RPMI7951 (cell line): ENCODE measurements at places on chromosomes 5 and 9.
A peak's percentile ranks its signal among the peaks of the same experiment; 100 is the strongest.

GRCh38 chr5:151070449-151070848 is 10.4 kb downstream of the TNIP1 start:
- DNase-seq: no peak

DNA sequence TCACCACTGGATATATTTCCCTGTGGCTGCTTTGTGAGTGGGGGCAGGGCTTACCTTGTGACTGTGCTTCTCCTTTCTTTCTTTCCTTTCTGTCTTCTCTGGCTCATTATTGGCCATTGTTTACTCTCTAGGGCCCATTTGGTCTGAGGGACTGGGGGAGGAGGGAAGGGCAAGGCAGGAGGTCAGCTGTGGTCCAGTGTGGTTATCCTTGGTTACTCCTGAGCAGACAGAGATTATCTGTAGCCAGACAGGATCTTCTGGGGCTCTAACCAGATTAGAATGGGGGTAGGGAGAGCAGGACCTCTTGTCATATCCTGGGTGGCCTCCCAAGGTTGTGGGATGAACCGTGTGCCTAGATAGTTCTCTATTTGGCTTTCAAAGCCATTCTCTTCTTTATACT is 71.2 kb downstream of the ANKRD55 start:
- DNase-seq: no peak

DNA sequence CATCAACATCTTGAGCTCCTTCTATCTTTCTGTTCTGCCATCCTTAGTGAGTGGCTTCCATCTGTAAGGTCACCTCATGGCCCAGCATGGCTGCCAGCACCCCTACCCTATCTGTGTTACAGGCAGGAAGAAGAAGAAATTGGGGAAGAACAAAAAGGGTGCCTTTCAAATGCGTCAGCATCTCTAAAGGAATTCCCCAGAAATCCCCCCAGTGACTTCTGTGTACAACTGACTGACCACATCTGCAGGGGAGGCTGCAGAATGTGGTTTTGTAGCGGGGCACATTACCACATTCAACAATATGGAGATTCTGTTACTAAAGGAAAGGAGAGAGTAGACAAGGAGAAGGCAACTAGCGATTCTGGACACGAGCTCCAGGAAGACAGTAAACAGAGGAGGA is 40.1 kb downstream of the ALG2 start:
- DNase-seq: peak; percentile 80

DNA sequence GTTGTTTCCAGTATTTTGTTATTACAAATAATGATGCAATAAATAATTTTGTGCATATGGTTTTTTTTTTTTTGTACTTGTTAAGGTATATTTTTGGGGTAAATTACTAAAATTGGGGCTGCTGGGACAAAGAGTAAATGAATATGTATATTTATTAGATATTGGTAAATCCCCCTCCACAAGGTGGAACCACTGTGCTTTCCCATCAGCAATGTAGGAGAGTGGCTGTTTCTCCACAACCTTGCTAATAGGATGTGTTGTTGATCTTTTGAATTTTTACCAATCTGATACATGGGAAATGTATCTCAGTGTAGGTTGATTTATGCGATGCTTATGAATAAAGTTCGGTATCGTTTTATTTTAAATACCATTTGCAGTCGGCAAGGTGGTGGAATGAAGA is 118.1 kb downstream of the TRPM3 start:
- no peak for DNase-seq

DNA sequence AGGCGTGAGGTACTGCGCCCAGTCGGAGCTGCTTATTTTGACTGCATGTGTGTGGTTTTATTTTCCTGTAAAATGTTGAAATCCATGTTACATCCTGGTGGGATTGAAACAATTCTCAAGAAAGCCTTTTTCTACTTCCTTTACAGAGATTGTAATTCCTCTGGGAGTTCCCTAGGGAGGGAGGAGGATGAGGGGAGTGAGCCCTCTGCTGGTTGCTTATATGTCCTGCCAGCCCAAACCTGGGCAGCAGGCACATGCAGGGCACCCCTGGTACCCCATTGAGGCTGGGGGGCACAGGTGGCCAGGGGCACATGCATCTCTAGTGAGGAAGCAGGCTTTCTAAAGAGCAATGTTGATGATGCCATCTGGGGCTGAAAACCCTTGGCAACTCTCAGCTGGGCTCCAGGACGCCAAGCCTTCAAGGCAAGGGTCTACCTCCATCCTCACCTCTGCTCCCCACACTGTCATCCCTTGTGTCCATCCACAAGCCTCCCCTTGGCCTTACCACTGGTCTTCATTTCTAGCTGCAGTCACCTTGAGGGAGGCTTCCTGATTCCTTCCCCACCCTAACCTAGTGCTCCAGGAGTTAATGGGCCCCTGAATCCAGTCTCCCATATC is 84.7 kb upstream of the TNFSF8 start:
- DNase-seq: peak; percentile 63

GRCh38 chr9:82535432-82535998 is 527.4 kb downstream of the RASEF start:
- no peak for DNase-seq

DNA sequence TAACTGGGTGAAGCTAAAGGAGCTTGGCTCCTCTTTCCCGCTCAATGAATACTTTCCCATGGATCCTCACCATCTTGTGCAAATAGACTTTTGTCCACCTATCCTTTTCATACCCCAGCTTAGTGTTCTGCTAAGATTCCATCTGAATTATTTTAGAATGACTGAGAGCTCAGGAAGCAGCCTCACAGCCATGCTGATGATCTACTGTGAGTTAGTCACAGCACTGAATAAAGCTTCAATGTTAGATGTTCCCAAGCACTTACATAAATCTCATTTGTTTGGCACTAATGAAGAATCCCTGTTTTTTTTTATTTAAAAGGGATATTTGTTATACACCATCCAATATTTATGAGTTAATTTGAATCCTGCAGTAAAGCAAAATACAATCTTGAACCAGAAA is 317.6 kb upstream of the TRPC7 start:
- DNase-seq: no peak

DNA sequence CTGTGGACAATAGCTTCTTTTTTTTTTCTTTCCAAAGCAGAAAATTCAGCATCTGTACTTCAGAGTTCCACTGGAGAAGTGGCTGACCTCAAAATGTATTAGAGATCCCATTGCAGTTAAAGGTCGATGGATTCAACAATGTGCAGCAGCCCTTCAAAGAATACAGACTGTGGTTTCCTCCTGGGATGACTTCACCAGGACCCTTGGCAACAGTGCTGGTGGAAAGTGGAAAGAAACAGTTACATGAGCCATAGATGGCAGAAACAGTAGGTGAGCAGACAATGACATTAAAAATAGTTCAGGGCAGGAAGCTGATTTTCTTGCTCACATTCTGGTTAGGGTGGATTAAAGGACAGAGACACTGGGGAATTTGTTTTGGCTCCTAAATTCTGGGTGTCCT is 62.4 kb downstream of the SLC28A3 start:
- peak; percentile 41 for DNase-seq

GRCh38 chr9:21801683-21802417 is 586 bp upstream of the MTAP start:
- DNase-seq: peak; percentile 85

- DNase-seq: peak; percentile 70
These were observed 83.6 kb upstream of the TNFSF8 start for GRCh38 chr9:115013998-115014397.

DNA sequence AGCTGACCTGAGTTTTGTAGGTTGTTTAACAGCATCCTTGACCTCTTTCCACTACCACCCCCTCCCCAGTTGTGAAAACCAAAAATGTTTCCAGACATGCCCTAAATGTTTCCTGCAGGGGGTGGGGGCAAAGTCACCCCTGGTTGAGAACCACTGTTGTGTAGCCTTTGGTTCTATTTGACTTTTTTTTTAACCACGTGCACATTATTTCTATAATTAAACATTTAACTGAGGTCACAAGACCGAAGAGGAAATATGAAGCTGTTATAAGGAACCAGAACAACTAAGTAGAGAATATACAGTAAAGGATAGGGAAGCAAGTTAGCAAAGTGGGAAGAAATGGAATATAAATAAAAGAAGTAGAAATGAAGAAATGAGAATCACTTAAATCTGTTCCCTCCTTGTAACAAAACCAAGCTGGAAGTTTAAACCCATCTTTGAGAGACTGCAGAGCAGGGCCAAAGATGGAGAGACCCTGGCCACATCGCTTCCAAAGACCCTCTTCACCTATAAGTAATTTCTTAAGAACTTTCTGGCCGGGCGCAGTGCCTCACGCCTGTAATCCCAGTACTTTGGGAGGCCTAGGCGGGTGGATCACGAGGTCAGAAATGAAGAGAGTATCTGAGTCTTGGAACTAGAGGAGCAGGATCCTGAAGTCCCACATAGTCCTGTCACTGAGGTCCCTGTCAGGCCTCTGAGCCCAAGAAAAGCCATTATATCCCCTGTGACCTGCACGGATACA is 14.4 kb downstream of the SIT1 start:
- no peak for DNase-seq

DNA sequence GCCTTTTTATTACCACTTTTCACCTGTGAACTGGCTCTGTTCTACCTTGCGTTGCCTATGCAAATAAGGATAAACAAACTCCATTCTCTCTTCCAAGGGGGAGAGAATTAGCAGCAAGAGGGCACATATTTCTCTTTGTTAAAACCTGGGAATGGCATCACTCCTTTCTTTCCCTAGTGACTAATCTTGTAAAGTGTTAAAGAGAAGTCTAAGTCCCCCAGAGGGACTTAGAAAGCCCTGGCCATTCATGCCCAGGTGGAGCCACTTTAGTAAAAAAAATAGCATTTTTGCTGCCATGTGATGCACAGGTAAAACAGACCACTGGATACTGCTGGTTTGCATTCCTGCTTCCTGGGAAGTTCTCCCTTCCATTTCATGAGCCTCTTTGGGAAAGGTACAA is 148.4 kb downstream of the MAN2A1 start:
- DNase-seq: no peak

- DNase-seq: peak; percentile 68
These were observed 28.4 kb downstream of the MTX3 start for GRCh38 chr5:79962575-79963222.

- peak; percentile 29 for DNase-seq
These were observed 19.9 kb downstream of the NOTCH1 start for GRCh38 chr9:136525841-136526499.

- no peak for DNase-seq
These were observed 73.3 kb downstream of the FGF18 start for GRCh38 chr5:171492781-171493180.

DNA sequence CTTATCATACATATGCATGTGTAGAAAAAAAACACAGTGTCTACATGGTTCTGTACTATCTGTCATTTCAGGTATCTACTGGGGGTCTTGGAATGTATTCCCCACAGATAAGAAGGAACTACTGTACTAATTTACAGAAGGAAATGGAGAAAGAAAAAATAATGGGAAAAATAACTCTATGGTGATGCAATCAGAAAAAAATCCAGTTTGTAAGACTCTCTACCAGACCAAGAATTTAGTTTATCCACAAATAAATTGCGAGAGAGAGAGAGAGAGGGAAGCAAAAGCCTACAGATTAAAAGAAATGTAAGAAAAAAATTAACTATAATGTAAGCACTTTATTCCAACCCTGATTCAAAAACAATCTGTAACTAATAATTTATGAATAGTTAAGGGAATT is 708.6 kb upstream of the ZNF608 start:
- no peak for DNase-seq

DNA sequence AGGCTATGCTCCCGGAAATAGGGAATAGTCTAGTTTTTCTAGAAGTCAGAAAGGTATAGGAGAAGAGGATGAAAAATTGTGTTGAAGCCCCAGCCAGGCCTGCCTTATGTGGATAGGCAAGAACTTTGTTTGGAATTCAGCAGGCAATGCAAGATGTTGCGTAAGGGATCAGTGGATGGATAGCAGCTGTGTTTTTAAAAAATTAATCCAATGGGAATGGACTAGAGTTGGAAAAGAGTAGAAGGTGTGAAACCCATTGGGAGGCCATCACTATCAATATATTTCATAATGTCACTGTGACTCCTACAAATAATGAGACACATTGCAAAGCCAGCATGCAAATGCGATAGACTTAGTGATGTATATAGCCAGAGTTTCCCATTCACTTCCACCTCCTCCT is 281.9 kb downstream of the MARCHF11 start:
- no peak for DNase-seq

DNA sequence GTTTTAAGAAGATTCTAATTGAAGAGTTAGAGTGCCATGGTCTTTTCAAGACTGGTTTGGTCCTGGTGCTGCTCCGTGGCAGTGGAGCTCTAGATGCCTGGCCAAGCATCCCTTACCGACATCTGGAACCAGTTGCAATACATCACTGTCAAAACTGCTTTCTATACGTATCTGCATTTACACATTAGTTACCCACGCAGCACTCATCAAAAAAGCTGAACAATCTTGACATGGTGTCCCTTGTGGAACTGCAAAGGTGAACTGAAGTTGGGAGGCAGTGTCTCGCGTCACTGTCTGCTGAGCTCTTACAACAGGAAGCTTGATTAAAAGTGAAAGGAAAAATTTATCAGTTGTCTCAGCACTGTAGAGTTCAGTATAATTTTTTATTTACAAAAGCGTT is 82.6 kb downstream of the PBX3 start:
- no peak for DNase-seq

GRCh38 chr5:71681296-71681695 is 37.8 kb upstream of the CARTPT start:
- no peak for DNase-seq

- no peak for DNase-seq
These were observed 417.5 kb upstream of the MEF2C start for GRCh38 chr5:89300426-89300970.

GRCh38 chr5:18305288-18305924 is 671.1 kb downstream of the TAF11L14 start:
- DNase-seq: peak; percentile 15

DNA sequence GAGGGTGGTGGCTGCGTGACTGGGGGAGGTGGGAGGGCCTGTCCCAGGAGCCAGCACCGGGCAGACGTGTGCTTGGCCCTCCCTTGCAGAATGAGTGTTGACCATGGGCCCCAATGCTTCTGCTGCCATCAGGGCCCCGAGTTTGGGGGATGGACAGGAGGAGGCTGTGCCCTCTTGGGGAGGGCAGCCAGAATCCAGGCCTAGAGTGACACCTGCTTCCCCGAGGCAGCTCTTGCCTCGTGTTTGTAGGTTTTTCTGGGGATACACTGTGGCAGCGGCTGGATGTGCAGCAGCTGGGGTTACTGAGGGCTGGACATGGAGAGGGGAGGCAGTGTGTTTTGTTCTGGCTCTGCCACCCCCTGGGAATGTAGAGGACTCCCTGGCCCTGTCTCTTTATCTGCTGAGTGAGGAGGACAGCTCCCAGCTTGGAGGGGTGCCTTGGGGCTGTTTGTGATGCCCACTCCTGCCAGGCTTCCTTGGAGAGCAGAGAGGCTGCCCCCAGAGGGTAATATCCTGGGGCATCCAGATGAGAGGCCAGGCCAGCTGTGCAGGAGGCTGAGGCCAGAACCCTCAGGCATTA is 22.7 kb downstream of the WNK2 start:
- no peak for DNase-seq

- no peak for DNase-seq
These were observed 17.1 kb upstream of the GOLM1 start for GRCh38 chr9:86116425-86116824.

DNA sequence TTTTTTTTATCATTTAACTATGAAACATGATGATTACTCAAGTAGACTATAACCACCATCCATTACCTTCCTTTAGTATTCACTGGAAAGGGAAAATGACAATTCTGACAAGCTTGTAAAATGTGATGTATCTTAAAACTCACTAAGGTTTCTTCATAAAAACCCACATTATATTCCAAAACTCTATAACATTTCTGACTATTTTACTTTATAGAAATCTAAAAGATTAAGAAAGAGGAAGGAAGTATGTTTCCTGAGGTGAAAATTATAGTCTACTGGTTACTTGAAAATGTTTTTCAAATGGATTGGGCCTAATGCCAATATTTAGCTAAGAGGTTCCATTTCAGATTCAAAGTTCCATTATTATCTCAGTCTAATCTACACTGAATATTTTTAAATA is 1982.2 kb upstream of the C9orf72 start:
- no peak for DNase-seq

GRCh38 chr9:127838375-127839078 is 15.9 kb downstream of the ENG start:
- DNase-seq: peak; percentile 98
